ENCODE measurements at places on chromosomes 16 and 17. TPM values are rescaled to one million over a fixed set of nuclear protein-coding genes. Genes with fewer than 3 reads are reported as not detected.

DNA sequence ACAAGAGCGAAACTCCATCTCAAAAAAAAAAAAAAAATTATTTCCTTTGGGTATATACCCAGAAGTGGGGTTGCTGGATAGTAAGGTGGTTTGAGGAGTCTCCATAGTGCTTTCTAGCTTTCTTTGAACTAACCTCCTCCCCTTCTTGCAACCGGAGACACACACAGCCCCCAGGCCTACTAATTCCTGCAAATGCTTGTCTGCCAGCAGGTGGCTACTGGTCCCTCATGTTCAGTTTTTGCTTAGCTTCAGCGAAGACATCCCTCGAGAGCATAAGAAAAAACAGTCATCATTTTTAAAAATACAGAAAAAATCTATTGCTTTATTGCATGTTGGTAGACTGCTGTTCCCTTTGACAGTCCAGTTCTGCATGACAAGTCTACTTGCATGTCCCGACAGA, 439.0 kb downstream of the UTP18 start:
- DNase-seq = no peak

- DNase-seq = no peak
Observed at GRCh38 chr16:78768718-78769117, 669.3 kb downstream of the WWOX start.

DNA sequence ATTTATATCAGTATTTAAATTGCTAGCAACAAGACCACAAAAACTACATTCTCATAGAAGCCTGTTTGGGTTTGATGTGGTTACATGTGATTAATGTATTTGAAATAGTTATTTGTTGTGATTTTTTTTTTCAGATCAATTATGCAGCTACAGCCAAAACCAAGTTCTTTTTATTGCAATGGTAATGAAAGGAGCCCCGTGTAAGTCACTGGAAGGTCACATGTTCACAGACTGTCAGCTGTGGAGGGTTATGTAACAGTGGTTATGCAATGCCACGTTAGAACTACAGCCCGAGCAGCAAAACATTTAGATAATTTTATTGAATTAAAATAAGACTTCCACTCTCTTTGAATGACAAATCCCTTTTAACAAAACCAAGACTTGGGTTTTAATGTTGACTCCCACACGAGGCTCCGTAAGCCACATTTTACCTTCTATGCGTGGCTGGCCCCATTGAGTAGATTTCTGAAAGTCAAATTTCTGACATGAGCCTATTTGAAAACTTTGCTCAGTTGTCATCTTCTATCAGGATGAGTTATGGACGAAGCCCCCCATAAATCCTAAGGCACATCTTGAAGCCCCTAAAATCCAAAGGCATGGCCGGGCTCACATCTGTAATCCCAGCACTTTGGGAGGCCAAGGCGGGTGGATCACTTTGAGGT, 41.8 kb upstream of the SEC14L1 start:
- no peak for DNase-seq

GRCh38 chr16:79613009-79613408, 12.5 kb upstream of the MAF start:
- no peak for DNase-seq

DNA sequence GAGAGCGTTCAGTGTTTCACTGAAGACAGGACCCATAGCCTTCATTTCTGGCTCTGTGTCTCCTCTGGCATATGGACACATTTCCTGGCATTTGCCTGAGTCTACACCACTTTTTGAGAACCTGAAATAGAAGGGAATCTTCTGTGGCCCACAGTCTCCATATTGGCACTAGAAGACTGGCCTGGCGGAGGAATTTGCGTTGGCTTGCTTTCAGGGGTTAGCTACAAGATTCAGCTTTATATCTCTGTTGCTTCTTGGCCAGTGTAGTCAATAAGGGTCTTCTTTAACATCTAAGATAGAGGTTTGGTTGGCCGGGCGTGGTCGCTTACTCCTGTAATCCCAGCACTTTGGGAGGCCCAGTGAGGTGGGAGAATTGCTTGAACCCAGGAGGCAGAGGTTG, 12.8 kb upstream of the CLEC18C start:
- no peak for DNase-seq

DNA sequence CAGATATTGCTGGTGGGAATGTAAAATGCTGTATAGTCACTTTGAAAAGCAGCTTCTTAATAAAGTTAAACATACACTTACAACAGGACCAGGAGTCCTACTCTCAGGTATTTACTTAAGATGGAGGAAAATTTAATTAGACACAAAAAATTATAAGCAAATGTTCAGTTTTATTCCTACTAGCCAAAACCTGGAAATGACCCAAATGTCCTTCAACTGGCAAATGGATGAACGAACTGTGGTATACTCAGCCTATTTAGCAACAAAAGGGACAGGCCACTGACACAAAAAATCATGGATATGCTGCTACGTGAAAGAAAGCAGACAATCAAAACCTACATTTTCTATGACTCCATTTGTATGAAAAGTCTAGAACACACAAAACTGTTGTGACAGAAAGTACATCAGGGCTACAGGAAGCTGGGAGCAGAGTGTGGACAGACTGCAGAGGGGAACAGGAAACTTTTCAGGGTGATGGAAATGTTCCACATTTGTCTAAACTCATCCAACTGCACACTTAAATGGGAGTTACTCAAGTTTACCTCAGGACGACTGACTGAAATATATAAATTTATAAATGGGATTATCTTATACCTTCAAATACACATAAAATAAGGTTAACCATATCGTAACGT, 49.3 kb upstream of the MNT start:
- DNase-seq = no peak

GRCh38 chr16:11613381-11614303, 26.9 kb upstream of the LITAF start:
- no peak for DNase-seq

DNA sequence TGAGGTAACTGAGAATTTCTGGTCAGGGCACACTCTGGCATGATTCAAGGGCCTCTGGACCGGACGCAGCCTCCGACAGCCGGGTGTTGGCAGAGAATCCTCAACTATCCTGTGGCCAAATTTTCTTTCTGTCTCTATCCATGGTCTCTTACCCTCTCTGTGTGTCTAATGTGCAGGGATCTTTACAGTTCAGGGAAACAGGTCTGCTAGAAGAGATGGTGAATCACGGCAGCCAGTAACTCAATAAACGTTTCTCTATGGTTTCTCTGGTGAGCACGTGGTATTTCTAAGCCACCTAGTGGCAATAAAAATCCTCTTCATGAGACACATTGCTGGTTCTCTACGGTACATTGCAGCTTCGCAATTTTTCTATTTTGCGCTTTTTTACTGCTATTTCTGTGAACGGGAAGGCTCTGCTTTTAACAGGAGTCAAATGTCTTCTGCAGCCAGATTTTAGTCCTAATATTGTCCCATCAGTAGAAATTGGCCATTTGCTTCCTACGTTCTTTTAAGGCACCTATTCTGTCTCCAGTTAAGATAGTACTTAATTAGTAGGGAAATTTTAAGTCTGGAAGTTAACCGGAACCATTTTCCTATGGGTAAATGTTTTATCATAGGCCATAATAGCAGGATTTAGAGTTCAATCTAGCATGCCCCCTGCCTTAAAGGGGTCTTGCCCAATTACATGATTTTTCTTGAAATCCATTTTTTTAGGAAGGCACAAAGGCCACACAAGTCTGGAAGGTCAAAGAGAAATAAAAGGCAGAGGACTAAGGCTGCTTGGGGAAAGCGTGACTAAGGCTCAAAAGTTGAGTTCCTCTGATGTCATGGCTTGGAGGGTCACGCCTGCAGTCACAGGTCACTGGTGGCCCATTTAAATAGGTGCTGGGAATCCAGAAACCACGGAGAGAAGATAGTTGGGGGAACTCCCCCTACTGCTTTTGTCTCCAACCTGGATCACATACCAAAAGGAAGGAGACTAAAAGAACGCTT, 31.5 kb downstream of the QPRT start:
- no peak for DNase-seq

The PIGW gene
- total RNA-seq = 7.3 TPM

The CA7 gene
- not detected for total RNA-seq

The TVP23B gene
- 38.9 TPM for total RNA-seq

The GFAP gene
- total RNA-seq = not detected

The CSH2 gene
- total RNA-seq = not detected
